Smooth muscle cell of trachea (primary cell): ENCODE measurements at places on chromosomes 3 and 15. TPM values are rescaled to one million over a fixed set of nuclear protein-coding genes. Genes with fewer than 3 reads are reported as not detected.

Gene GOLGA8Q
- 1.5 and 2.6 TPM in 2 replicates for total RNA-seq

Gene GHSR
- total RNA-seq: not detected in 2 replicates

Gene SLC22A14
- 0.15 TPM in 1 of 2 replicates, not detected in the other for total RNA-seq

Gene C3orf20
- total RNA-seq: under 0.01 TPM in 1 of 2 replicates, not detected in the other

Gene SST
- total RNA-seq: not detected in 2 replicates

Gene CNTN4
- total RNA-seq: under 0.01 TPM in 1 of 2 replicates, not detected in the other

Gene GP5
- 0.17 TPM in 1 of 2 replicates, not detected in the other for total RNA-seq
